ENCODE measurements at places on chromosomes 3 and 15.
A peak's percentile ranks its signal among the peaks of the same experiment; 100 is the strongest.

GRCh38 chr3:138042043-138042442 lies 32.1 kb downstream of the CLDN18 start:
- no peaks in the 10 kb centered on the region for H3K4me1 ChIP-seq
- DNase-seq: no peak
- H3K27me3 ChIP-seq: no peaks in the 10 kb centered on the region
- H3K36me3 ChIP-seq: no peaks in the 10 kb centered on the region
- H3K4me3 ChIP-seq: no peak overlapping the region
- H3K27ac ChIP-seq: no peak overlapping the region

DNA sequence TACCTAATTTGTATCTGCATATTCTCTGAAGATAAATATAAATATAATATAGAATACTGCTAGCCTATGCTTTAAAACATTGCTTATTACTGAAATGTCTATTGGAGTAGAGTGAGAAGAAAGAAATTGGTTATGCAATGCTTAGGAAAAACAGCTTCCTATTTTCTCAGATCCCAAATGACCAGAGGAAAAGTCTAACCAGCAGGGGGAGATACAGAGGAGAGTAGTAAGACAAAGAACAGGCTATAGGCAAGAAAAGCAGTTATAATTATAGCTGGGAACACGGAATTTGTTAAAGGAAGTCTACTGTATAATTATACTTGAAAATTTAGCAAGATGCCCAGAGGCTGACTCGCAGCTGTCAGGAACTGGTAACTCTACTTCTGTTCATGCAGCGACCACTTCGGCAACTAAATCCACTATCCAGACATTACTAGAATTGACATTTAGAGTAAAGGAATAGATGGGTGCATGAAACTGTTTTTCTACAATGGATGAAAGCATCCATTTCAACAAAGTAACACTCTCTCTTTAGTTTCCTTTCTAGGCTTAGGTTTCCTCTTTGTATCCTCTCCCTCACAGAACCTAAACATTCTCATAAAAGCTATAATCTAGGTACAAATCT lies 97.2 kb downstream of the TBC1D5 start:
- no peaks in the 10 kb centered on the region for H3K27me3 ChIP-seq
- no peaks in the 10 kb centered on the region for H3K36me3 ChIP-seq
- DNase-seq: peak; percentile 50
- no peaks in the 10 kb centered on the region for H3K4me1 ChIP-seq

GRCh38 chr3:66039590-66039887 lies 821 bp upstream of the MAGI1 start:
- no peaks in the 10 kb centered on the region for H3K36me3 ChIP-seq
- H3K4me1 ChIP-seq: no peaks in the 10 kb centered on the region
- DNase-seq: peak; percentile 48
- H3K27ac ChIP-seq: peak overlapping the region; percentile 85
- peak overlapping the region; percentile 65 for H3K4me3 ChIP-seq

- no peak overlapping the region for H3K4me3 ChIP-seq
- H3K27ac ChIP-seq: no peak overlapping the region
- no peaks in the 10 kb centered on the region for H3K36me3 ChIP-seq
- H3K27me3 ChIP-seq: no peaks in the 10 kb centered on the region
- peaks cover 14% of the 10 kb centered on the region for H3K4me1 ChIP-seq
These were observed 8.2 kb upstream of the TMEM62 start for GRCh38 chr15:43125100-43125661.

DNA sequence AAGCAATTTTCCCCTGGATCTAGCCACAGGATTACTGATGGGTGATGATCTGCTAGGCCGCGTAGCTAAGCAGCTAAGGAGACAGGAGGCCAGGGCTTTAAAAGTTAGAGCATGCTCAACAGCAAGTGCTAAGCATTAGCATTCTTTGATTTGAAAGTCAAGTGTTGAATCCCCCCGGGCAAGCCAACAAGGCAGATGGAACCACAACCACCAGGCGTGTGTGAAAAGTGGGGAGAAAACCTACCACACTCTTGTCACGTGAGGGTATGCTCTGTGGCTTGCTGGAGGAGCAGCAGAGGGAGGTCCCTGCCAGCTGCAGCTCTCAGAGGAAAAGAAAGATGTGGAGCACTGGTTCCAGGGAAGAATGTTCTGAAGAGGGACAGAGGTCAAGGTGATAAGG lies 20.9 kb downstream of the SLC51A start:
- peaks cover 4% of the 10 kb centered on the region for H3K36me3 ChIP-seq
- DNase-seq: no peak
- no peaks in the 10 kb centered on the region for H3K4me1 ChIP-seq
- no peaks in the 10 kb centered on the region for H3K27me3 ChIP-seq
- no peak overlapping the region for H3K4me3 ChIP-seq
- no peak overlapping the region for H3K27ac ChIP-seq

Data from colonic mucosa (tissue), 4 donors.